ENCODE measurements at places on chromosomes 7 and 10.

DNA sequence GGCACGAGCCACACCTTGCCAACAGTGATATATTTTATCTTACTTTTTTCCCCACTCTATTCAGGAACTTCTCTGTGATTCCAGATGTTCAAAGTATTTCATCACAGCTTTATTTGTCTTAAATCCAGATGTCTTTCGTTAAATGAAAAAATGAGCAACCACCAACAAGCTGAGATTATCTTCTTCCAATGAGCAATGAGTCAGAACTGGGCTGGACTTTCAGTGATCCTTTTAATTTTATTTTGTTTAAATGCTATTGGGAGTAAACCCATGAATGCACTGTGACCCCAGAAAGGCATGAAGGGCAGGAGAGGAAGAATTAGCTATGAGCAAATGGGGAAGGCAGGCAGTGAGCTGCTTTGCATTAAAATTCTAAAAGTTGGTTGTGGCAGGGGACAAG, 77.6 kb upstream of the IMMP2L start:
- DNase-seq = no peak

DNA sequence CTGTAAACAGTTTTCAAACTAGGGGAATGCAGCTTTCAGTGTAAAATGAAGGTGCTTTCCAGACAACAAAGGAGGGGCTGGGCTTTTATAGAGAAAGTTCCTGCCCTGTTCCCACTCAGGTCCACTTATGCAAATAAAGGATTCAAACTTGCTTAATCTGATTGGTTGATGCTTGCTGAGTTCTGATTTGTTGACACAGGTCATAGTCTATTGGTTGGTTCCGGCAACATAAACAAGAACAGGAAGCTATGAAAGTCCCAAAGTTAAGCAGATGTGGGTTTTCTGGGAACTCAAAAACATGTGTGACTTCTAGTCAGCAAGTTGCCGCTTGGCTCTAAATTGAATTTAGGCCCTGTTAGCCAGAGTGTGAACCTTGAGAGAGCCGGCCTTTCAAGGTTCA, 194.2 kb upstream of the SVIL start:
- no peak for DNase-seq

- no peak for DNase-seq
These were observed 71.2 kb upstream of the INSIG1 start for GRCh38 chr7:155226261-155227003.

DNA sequence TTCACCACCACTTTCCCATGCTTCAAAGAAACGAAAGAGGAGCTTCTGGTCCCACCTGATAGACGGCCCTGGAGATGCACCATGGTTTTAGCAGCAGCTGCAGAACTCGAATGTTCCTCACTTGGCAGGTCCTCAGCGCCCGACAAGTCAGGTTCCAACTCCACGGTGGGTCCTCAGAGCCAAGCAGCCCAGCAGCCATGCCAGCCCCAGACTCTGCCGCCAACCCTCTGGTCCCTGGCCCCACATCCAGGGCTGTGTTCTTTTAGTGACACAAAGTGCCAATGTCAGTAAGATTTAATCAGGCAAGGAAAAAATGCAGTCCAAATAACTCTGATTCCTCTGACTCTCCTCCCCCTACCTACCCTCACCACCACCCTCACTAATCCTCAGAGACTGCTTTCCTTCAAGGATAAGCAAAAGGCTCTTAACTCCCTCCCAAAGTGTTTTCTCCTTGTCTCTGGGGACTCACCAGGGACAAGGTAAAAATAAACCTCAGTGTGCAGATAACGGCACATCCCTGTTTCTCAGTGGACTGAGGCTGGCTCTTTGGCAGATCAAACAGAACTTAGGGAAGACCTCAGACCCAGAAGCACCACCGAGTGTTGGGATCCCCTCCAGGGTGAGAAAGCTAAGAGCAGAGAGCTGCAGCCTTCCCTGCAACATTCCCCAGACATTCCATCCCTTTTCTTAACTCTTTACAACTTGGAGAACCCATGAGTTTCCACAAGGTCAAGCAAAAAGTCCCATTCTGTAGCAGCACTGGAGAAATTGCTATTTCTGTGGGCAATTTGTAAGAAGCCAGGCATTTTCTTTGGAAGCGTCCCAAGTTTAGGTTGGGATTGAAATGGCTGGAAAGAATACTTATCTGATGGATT, 358.9 kb downstream of the FRMD4A start:
- DNase-seq = no peak

GRCh38 chr10:23253780-23254179, 61.7 kb downstream of the PTF1A start:
- no peak for DNase-seq

- DNase-seq = no peak
These were observed 17.1 kb downstream of the STK32C start for GRCh38 chr10:132290631-132291030.

DNA sequence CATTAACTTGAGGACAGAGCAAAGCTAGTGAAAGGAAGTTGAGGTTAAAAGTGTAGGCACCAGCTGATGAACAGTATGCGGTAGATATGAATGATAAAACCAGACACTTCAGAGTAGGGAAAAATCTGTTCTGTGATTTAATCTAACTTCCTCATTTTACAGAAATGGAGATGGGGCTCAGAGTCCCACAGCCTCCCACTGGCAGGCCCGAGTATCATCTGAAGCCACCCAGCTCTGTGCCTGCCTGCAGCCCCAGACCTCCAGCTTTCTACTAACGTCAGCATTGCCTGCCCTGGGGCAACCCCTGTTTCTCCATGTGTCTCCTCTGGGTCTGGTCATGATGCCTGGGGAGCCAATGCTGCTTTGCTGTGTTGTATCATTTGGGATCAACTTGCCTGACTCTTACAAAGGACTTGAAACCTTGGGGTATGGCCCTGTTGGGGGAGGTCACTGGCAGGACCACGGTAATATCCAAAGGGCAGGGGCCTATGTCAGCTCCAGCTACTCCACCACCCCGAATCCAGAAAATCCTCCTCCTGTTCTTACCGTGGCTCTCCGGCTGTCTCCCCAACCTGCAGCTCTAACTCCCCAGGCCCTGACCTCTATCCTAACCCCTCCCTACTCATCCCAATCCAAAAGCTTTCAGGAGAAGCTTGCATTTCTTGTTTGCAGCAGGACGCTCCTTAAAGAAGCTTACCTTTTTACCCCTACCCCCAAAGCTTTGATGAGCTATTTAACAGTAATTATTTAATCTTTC, 56.2 kb upstream of the NPY start:
- peak; percentile 4 for DNase-seq

DNA sequence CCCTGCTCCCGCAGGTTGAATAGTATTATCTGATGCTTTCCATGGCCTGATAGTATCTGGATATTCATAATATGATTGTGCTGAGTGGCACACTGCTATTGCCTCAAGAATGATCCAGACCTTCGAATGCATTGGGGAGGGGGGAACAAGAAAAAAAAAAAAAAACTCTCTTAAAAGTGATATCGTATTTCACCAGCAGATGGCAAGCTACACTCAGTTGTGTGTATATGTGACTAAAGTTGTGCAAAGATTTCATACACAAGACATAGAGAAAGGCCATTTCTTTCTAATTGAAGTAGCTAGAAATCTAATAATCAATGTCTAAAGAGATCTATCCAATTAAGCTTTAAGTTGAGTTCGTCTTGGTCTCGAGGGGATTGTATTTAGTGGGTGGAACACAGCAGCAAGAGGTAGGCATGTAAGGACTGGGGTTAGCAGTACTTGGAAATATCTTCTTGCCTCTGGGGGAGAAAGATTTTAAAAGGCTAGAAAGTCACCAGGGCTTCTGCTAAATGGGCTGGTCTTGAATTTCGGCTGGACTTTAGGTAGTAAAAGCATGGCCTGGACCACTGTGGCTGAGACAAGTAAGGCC, 15.3 kb downstream of the SFRP4 start:
- DNase-seq = no peak

DNA sequence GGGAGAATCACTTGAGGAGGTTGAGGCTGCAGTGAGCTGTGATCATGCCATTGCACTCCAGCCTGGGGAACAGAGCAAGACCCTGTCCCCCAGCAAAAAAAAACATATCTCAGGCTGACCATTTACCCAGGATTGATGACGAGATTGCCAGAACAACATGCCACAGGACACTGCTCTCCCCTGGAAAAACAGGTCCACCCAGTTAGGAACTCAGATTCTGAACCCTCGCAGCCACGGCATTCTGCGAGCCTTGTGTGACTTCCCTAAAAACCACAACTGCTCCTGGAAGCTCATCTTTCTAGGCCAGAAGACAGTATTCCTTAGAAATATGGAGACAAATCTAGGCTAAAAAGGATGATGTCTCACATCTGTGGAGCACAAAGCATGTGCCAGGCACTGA, 42.1 kb upstream of the SH2B2 start:
- no peak for DNase-seq

DNA sequence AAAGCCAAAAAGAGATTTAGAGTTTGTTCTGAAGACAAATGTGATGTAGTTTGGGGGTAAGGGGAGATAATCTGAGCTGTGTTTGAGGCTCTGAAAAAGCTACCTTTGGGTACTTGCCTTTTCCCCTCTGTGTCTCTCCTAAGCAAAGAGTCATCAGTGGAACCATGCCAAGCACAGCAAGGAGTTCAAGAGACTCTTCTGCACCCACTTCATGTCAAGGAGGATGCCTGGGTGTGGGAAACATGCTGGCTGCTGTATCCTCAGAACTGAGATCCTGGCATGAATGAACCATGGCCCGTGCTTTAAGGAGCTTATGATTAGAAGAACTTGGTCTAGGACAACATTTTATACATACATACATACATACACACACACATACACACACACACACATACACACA, 142.9 kb downstream of the NOC3L start:
- DNase-seq = no peak

DNA sequence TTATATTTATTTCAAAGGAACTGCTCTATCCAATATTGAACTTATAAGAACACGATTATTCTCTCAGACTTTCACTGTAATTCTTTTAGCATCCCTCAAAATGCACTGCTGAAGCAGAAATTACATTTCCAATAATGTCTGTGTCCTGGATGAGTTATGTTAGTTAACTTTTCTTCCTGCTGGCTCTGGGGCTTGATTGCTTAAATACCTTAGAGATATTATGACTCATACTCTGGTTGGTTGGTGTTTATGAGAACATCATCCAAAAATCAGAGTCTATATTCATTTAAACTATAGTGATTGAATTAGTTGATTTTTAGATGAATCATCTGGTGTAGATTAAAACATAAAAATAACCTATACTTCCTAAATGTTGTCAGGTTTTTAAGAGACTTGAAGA, 246.3 kb upstream of the VWC2 start:
- DNase-seq = no peak

DNA sequence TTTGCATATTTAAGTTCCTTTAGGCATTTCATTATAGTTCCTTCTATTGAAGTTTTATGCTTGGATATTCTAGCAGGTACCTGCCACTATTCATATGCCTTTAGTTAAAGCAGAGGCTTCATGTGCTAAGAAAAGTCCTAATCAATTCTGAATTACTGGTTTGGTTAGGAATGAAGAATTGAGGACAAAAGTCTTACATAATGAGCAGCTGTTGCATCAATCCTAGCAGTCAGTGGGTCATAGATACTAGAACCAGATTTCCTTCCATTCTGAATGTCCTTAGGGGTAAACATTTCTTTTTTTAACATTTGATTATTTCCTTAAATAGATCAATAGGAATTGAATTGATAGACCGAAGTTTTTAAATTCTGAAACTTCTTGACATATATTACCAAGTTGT, 59.2 kb downstream of the CDK13 start:
- DNase-seq = no peak

- no peak for DNase-seq
These were observed 135.7 kb upstream of the TBX20 start for GRCh38 chr7:35389636-35390035.

DNA sequence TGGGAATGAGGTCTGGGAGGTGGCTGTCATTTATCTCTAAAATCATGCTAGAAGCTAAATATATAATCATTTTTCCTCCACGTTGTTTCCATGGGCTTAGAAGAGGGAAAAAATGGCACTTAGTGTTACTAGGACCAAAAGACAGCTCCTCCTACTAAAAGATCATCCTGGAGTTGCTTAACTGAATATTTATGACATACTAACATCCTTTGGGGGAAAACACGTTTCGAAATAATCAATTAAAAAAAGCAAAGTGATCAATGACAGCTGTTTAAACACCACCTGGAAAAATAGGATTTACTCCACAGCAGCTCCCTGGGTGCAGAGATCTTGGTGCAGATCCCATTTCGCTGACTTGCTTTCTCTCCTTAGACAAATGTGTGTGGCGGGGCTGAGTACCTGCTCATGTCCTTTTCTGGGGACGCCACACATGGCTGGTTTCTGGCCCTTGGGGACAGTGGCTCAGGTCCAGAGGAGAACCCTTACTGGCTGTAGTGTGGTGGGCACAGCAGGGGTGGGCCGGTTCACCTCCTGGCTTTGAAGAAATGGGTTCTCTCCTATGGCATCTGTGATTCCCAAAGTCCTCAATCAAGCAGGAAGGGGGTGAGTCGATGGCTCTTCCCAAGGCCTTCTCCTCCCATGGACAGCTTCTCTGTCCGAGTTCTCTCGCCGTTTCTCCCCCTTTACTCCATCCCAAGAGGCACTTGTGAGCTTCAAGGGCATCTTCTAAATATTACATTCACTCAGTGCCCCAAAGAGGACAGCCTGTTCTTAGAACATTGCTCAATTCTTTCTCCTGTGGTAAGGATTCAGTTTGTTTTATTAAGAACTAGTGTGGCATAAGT, 156.4 kb upstream of the KLF14 start:
- no peak for DNase-seq

Data from stimulated activated naive CD4-positive, alpha-beta T cell (primary cell).